ENCODE measurements at places on chromosomes 4 and X. TPM values are rescaled to one million over a fixed set of nuclear protein-coding genes. Genes with fewer than 3 reads are reported as not detected.

PLA2G12A gene
- total RNA-seq: 34.8 TPM

DUX4 gene
- total RNA-seq: 0.56 TPM

SULT1E1 gene
- total RNA-seq: 0.52 TPM

TMSB15A gene
- total RNA-seq: not detected

FAM53A gene
- total RNA-seq: 0.92 TPM

POLN gene
- total RNA-seq: 1.1 TPM
